A549 (cell line): ENCODE measurements at places on chromosomes 13 and 19. TPM values are rescaled to one million over a fixed set of nuclear protein-coding genes. Genes with fewer than 3 reads are reported as not detected.

DNA sequence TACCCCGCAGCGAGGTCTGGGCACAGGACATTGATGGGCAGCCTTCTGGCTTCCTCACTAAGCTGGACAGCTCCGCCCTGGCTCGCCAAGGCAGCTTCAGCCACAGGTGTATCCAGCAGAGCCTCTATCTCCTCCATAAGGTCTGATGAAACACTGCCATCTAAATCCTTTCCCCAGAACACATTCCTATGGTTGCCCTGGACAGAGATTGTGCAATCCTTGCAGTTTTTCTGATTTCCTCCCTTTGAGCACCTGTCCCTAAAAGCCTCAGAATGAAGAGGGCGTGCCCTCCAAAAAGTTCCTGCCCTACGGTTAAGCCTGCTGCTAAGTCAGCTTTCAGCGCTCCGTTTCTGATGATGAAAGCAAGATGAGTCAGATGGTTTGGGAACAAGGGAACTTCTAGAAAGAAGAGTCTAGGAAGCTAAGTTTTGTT, 21.0 kb downstream of the CLEC4M start:
- DNase-seq: peak; percentile 28

DNA sequence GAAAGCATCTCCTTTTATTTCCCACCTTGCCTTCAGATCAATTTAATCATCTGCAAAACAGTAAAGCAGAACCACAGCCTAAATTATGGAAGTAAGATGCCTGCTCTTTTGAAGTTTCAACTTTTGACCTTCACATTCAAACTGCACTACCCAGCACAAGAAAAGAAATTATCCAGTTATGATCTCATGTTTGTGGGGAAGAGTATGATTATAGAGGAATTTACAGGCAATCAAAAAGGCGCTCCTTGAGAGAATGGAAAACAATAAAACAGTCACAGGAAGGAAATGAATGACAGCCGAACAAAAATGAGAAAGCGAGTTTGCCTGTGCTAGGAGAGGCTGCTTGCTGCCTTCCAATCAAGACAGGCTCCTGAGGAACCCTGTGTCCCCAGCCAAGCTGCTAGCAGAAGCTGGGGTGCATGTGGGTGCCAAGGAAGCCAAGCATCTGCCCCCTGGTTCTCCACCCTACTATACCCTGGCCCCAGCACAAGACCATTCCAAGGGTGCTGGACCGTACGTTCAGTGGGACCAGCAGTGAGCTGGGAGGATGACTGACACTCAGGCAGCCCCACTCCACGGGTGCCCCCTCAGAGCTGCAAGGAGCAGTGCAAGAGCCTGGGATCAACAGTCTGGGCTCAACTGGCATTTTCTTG, 47.8 kb downstream of the PEPD start:
- DNase-seq: no peak

The SMIM17 gene
- not detected in 3 replicates for polyA plus RNA-seq

DNA sequence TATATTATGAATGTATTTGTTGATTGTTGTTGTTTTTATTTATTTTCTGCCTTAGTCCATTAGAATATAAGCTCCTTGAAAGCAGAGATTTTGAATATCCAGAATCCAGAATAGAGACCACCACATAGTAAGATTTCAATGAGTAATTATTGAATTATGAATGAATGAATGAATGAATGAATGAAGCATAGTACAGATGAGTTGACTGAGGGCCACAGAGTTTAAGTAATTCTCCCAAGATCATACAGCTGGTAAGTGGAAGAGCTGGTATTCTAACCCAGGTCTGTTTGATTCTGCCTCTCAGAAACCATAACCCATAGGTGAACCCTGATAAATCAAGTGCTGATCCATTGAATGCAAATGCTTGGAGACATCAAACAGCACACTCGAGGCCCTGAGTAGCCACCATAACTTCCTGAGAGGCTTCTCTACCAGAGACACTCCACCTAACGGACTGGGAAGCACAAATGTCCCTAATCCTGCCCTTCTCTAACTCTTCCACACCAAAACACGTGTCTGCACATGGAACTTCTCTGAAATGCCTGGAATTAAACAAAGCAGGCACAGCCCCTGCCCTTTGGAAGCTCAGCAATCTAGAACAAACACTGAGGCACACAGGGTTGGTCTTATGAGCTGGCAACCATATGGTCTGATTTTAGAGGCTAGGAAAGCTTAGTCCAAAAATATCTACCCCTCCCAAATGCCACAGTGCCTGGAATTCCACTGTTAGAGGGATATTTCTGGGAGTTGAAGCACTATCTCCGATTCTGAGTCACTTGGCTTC, 190.1 kb downstream of the FOXO1 start:
- peak; percentile 67 for DNase-seq

DNA sequence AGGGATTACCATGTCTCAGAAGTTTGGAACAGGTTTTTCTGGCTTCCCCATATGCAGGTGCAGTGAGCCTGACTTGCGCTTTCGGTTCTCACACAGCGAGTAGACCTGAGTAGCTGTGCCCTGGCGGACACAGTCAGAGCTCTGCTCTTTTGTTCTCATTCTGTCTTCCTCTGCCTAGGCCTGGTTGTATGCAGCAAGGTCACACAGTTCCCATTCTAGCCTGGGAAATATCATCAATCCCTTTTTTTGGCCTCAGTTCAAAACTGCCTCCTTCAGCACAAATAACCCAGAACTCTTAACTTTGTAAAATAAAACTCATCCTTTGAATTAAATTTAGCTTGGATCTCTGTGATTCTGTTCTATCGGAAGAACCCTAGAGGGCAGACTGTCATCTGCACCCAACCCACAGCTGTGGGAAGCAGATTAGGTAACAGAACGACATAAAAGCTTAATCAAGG, 10.2 kb downstream of the OXGR1 start:
- DNase-seq: no peak

- DNase-seq: no peak
Measured at GRCh38 chr19:43505941-43506340, 1.4 kb upstream of the PHLDB3 start.

DNA sequence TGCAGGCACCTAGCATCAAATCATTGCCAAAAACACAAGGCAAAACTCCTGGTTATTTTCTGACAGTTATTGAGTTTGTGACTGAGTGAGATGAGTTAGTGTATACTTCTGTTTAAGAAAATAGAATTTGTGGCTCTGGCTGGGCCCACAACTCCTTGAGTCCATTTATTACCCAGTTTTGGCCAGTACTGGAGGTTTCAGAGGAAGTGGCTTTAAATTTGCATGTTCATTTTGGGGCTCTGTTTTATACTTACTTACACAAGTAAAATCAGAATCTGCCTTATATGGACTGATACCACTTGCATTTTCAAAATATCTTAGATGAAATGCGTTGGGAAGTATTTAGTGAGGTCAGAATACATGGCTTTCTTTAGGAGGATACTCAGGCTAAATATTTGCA, 29.0 kb downstream of the TNFSF11 start:
- no peak for DNase-seq

The ZNF224 gene
- 17.0 to 21.0 TPM (median 17.1 TPM) in 3 replicates for polyA plus RNA-seq
